ENCODE measurements at places on chromosomes 7 and 10. TPM values are rescaled to one million over a fixed set of nuclear protein-coding genes. Genes with fewer than 3 reads are reported as not detected.

DNA sequence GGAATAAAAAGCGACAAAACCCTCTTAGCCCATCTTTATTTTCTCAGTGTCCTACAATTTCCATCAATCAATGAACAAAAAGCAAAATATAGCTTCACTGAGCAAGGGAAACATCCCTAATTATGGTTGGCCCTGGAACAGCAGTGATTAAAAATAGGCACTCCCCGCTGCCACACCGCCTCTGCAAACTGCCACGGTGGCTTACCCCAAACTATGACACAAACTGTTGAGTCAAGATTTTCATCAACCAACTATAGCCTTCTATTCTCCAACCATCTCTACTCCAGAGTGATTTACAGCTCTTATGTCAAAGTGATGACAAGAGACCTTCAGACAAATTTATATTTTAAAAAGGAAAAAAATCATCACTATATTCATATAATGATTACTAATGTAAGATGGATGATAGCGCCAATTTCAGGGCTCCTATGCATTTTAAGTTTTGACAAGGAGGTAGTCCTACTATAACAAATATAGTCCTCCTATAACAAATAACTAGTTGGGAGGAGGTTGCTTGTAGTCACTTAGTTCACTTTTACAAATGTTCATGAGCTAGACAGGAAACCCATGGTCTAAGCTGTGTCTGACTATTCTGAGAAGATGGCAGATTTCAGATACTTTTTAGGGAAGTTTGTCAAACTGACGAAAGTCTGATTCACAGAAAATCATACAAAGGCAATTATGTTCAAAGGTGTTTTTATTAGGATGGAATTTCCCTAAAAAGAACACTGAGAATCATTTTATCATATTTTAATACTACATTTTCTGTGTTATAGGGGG, 26.3 kb downstream of the DENND11 start:
- no peak overlapping the region for H3K4me3 ChIP-seq
- H3K27ac ChIP-seq, result no peak overlapping the region
- H3K4me1 ChIP-seq, result no peaks in the 10 kb centered on the region
- no peak for DNase-seq
- H3K36me3 ChIP-seq, result no peaks in the 10 kb centered on the region
- H3K27me3 ChIP-seq, result no peaks in the 10 kb centered on the region

DNA sequence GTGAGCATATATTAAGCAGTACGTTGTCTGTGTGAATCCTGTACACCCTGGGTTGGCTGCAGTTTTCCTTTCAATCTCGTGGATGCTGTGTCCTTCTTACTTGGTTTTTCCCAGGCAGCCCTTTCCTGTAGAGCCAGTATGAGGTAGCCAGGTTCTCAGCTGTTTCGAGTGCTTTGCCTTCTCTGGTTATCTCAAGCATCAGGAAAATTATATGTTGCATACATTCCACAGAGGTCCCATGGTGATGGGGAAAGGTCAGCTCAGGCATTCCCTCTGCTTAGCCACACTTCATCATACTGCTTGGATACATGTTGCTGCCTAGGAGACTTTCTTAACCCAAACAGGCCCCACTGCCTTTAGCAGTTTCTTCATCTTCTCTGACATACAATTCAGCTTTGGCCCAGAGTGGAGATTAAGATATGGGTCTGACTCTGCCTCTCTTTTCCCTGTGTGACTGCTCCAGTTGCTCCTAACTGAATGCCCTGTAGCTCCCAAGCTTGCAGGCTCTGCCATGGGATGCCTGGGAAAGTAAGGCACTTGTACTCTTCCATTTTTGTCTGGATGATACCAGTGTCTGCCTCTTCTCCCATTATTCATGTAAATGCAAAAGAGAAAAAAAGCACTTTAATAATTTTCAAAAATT, 11.3 kb downstream of the GNAI1 start:
- peaks cover 4% of the 10 kb centered on the region for H3K4me1 ChIP-seq
- H3K27ac ChIP-seq, result no peak overlapping the region
- no peaks in the 10 kb centered on the region for H3K36me3 ChIP-seq
- DNase-seq, result no peak
- no peak overlapping the region for H3K4me3 ChIP-seq
- no peaks in the 10 kb centered on the region for H3K27me3 ChIP-seq

GRCh38 chr10:23338886-23339285, 5.7 kb downstream of the C10orf67 start:
- DNase-seq, result no peak
- H3K36me3 ChIP-seq, result no peaks in the 10 kb centered on the region
- no peaks in the 10 kb centered on the region for H3K27me3 ChIP-seq

- H3K27me3 ChIP-seq, result no peaks in the 10 kb centered on the region
- H3K27ac ChIP-seq, result no peak overlapping the region
- no peaks in the 10 kb centered on the region for H3K36me3 ChIP-seq
- H3K4me1 ChIP-seq, result peaks cover 8% of the 10 kb centered on the region
These were observed 5.3 kb downstream of the MINPP1 start for GRCh38 chr10:87510025-87510424.

- no peak overlapping the region for H3K27ac ChIP-seq
- H3K4me3 ChIP-seq, result no peak overlapping the region
- H3K27me3 ChIP-seq, result no peaks in the 10 kb centered on the region
- H3K4me1 ChIP-seq, result no peaks in the 10 kb centered on the region
These were observed 2.6 kb upstream of the GPR26 start for GRCh38 chr10:123663522-123663921.

GRCh38 chr7:50855526-50855925, 72.8 kb upstream of the GRB10 start:
- H3K4me1 ChIP-seq, result no peaks in the 10 kb centered on the region
- no peak overlapping the region for H3K27ac ChIP-seq

LDB3 gene
- total RNA-seq, result 2.7 TPM

ABCB8 gene
- 76.8 TPM for total RNA-seq

All from testis (tissue), 5 donors.